ENCODE measurements at places on chromosomes 5 and 9. TPM values are rescaled to one million over a fixed set of nuclear protein-coding genes. Genes with fewer than 3 reads are reported as not detected.

The SLC1A1 gene
- 1.6 TPM for total RNA-seq

The DOCK8 gene
- total RNA-seq, result 0.45 TPM

The DAPK1 gene
- total RNA-seq, result 31.4 TPM

The GPRIN1 gene
- 5.0 TPM for total RNA-seq

The CARD9 gene
- total RNA-seq, result 0.05 TPM

The CATSPER3 gene
- not detected for total RNA-seq

The BARX1 gene
- total RNA-seq, result 1.7 TPM

The ANXA1 gene
- 25.0 TPM for total RNA-seq

The C9 gene
- 0.05 TPM for total RNA-seq

The DCANP1 gene
- total RNA-seq, result not detected

The BARHL1 gene
- total RNA-seq, result not detected

The PCA3 gene
- total RNA-seq, result 0.13 TPM

The SHOC1 gene
- total RNA-seq, result 0.37 TPM

The PHYHD1 gene
- total RNA-seq, result 5.2 TPM

The SARDH gene
- 0.61 TPM for total RNA-seq

Data from SK-MEL-5 (cell line).